Activated CD4-positive, alpha-beta T cell treated with anti-CD3 and anti-CD28 coated beads, Interleukin-2, amount 50 U/mL, for 4 hours (primary cell): ENCODE measurements at places on chromosomes 5 and 9.

DNA sequence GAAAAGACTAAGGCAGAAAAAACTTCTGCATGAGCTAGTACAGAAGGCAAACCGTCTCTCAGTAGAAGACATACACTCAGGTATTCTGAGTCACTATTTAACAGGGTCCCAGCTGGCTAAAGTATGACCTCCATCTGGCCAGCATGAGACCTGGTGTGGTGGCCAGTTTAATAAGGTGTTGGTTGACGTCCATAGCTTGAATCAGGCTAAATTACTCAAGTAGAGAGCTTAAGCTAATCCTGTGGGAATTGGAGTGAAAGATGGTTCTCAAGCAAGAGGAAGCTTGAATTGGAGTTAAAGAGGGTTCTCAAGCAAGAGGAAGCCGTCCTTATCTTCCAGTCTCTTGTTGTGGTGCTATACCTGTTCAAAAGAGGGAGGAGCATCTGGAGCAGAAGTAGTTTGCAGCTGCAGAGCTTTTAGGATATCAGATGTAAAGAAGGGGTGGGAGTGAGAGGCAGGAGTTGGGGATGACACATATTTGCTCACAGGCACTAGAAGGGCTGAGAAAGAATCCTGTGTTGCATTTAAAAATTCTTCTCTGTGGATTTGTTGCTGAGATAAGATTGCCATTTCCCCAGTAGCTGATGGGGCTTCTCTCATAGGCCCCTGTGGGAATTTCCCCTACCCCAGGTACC lies 136.1 kb upstream of the RUSC2 start:
- DNase-seq, result no peak

- DNase-seq, result no peak
Measured at GRCh38 chr9:80146466-80146865, 574.7 kb downstream of the TLE4 start.

DNA sequence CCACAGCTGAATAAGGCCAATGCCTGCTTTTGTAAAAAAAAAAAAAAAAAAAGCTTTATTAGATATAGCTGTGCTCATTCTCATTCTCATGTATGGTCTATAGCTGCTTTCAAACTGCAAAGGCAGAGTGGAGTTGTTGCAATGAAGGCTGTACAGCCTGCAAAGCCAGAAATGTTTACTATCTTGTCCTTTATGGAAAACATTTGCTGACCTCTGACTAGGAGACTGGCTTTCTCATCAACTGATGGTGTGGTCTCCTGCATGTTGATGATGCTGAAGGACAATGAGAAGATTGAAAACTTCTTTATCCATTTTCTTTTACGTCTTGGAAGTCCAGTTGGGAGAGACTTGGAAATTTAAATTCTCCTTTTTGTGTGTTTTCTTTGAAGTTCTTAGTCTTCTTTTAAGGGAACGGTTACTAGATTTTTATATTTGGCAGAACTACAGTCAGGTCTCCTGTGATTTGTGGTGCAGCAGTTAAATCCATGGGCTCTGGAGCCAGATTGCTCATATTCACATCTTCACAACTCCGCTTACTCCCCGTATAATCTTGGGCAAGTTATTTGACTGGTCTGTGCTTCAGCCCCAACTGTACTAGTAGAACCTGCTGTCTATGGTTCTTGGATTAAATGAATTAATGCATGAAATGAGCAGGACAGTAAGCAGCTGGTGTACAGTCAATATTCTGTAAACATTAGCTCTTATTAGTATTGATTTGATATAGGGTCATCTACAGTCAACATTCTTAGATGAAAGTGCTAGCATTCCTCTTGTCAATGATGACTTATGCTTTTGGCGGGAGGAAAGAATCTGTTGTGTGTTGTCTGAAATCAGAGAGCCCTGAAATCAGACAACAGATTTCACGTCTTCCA lies 39.7 kb upstream of the BASP1 start:
- no peak for DNase-seq

- DNase-seq, result no peak
Measured at GRCh38 chr5:159944056-159944600, 27.8 kb downstream of the ADRA1B start.

GRCh38 chr9:124035001-124035650 lies 23.6 kb downstream of the LHX2 start:
- no peak for DNase-seq

- DNase-seq, result no peak
Measured at GRCh38 chr9:131273856-131274673, 2.2 kb downstream of the FAM78A start.

- DNase-seq, result no peak
Measured at GRCh38 chr5:38420691-38421390, 135.6 kb downstream of the LIFR start.

DNA sequence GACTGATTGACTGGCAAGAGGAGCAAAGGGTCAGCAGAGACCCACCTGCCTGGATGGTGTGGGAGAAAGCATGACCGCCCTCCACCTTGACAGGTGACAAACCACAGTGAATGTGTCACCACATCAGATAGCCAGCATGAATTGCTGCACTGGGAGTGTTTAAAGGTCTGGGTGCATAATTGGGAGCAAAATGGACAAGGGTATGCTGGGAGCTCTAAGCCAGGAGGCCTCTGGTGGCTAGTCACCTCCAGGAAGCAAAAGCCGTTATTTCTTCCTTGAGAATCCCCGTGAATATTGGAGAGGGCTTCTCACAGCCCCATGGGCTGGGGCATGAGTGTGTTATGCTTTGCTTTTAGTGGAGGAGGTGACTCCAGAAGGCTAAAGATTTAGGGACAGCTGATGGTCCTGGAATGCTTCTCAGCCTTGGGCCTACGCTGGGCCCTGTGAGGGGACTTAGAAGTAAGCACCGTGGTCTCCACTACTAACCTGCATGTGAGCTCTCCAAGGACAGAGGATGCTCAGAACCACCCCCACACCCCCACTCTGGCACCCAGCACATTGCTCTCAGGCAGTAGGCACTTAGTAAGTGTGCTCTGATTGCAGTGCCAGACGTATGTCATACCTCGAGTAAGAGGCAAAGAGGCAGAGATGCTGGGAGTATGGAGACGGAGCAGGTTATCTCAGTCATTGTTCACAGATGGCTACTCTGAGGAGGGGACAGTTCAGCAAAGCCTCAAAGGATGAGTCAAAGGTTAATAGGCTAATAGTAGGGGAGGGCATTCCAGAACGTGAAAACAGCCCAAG lies 9.1 kb upstream of the IRF1 start:
- DNase-seq, result no peak

- no peak for DNase-seq
Measured at GRCh38 chr9:83972286-83972685, 7.7 kb downstream of the HNRNPK start.

DNA sequence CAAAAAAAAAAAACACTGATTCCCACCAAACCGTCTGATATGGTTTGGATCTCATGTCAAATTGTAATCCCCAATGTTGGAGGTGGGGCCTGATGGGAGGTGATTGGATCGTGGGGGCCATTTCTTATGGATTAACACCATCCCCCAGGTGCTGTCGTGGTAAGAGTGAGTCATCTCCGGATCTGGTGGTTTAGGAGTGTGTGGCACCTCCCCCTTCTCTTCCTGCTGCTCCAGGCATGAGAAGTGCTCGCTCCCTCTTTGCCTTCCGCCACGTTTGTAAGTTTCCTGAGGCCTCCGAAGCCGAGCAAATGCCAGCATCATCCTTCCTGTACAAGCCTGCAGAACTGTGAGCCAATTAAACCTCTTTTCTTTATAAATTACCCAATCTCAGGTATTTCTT lies 45.2 kb downstream of the HSD17B3 start:
- no peak for DNase-seq

DNA sequence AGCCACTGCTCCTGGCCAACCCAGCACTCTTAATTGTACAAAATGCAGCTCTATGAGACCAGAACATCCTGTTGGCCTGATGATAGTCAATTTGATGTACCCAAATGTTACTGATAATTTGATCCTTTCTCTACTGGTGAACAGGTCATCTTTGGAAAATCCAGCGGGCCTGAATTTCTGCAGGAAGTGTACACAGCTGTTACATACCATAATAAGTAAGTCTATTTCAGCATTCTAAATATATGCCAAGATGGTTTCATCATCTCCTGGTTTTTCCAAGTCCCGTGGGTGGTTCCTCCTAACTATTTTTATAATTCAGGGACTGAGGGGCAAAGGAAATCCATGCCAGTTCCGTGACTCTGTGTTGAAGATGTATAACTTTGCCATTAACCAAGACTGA lies 155.4 kb downstream of the DOCK8 start:
- no peak for DNase-seq

- DNase-seq, result no peak
Measured at GRCh38 chr9:34654323-34655051, 2.5 kb downstream of the IL11RA start.

DNA sequence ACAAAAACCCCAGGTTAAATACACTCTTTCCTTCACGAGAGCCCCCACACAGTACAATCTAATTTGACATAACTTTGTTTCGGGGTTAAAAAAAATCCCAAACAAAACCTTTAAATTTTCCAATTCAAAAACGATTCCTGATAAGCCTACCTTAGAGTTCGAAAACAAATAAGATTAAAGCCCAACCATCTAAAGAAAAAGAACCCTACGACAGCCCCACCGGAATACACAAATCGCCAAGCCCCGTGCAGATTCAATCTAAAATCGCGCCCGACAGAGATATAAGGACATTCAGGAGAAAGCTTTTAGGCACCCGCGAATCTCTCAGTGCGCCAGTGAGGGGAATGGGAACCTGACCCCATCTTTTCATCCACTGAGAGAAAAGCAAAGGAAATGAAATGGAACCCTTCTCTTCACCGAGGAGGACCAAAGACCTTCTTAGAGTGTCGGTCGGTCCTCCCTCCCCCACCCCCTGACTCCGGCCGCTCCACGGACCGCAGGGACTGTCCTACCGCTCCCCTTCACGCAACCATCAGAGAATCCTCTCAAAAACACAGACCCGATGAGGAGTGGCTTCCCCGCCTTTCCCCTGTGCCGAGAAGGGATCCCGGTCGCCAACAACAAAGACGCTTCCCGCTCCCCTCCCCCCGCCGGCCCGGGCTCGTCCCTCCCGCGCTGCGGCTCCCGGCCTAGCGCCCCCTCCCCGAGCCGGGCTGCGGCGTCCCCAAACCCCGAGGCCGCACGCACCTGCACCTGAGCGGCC lies 925 bp downstream of the ABHD17B start:
- peak; percentile 13 for DNase-seq

- no peak for DNase-seq
Measured at GRCh38 chr5:82745016-82745415, 332.2 kb downstream of the TMEM167A start.

- DNase-seq, result no peak
Measured at GRCh38 chr9:129701549-129701948, 36.1 kb downstream of the PRRX2 start.

GRCh38 chr9:24436761-24437160 lies 108.9 kb downstream of the IZUMO3 start:
- DNase-seq, result no peak

DNA sequence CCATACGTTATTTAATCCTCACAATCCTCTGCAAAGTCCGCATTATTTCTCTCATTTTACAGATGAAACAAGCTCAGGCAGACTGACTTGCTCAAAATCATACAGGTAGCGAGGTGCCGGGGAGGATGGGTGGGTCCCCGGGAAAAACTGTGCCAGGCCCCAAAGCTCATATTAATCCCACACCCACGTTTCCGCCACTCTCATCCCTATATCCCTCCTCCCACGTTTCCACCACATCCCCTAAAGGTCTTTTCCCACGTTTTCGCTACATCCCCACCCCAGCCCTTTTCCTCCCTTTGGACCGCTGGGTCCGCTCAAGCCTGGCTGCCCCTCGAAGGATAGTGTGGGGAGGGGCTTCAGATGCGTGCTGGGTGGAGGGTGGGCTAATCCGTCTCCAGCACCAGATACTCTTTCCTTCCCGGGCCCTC lies 434 bp upstream of the FSD1L start:
- no peak for DNase-seq

- no peak for DNase-seq
Measured at GRCh38 chr9:126036881-126037291, 289.7 kb downstream of the PBX3 start.

GRCh38 chr5:5658226-5658625 lies 235.7 kb downstream of the ICE1 start:
- no peak for DNase-seq

DNA sequence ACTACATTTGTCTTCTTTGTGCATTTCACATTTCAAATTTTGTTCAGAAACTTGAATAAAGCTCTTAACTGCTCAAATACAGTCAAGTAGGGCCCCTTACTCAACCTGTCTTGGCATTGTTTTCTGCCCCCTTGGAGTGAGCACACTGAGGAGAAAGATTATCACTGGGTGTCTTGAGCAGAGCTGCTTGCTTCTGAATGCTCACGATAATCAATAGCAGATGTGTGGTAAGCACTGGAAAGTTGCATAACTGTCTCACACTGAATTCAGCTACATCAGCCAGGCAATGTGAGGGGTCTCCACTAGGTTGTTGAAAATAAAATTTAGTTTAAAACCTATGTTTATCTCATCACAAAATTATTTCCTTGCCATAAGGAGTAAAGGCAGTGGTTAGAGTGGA lies 7.8 kb upstream of the TNFAIP8 start:
- no peak for DNase-seq
